ENCODE measurements at places on chromosomes 2 and 18.

- no peak for DNase-seq
These were observed 56.1 kb upstream of the DNMT3A start for GRCh38 chr2:25397777-25398176.

DNA sequence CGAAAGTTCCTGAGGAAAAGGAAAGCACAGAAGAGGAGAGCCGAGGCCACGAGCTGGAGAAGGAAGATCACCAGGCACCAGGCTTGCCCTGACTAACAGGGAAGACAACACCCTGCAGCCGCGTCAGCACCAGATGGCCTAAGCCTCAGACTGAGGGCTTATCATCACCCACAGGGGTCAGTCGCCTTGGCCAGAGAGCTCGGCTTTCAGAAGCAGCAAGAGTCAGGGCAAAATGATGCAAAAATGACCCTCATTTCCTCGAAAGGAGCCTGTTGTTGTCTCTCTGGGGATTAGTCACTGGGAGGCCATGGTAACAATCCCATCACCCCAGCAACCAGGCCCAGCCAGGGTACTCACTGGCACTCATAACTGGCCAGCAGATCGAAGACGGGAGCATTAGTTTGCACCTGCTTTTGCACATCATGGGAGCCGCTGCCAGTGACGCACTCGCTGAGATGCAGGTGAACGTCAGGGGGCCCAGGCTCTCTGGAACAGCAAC is 42.7 kb upstream of the ZFP36L2 start:
- DNase-seq: peak; percentile 98

GRCh38 chr2:129935118-129935517 is 44.3 kb upstream of the RAB6C start:
- no peak for DNase-seq

GRCh38 chr2:151260573-151261230 is 961 bp downstream of the RBM43 start:
- DNase-seq: peak; percentile 4

DNA sequence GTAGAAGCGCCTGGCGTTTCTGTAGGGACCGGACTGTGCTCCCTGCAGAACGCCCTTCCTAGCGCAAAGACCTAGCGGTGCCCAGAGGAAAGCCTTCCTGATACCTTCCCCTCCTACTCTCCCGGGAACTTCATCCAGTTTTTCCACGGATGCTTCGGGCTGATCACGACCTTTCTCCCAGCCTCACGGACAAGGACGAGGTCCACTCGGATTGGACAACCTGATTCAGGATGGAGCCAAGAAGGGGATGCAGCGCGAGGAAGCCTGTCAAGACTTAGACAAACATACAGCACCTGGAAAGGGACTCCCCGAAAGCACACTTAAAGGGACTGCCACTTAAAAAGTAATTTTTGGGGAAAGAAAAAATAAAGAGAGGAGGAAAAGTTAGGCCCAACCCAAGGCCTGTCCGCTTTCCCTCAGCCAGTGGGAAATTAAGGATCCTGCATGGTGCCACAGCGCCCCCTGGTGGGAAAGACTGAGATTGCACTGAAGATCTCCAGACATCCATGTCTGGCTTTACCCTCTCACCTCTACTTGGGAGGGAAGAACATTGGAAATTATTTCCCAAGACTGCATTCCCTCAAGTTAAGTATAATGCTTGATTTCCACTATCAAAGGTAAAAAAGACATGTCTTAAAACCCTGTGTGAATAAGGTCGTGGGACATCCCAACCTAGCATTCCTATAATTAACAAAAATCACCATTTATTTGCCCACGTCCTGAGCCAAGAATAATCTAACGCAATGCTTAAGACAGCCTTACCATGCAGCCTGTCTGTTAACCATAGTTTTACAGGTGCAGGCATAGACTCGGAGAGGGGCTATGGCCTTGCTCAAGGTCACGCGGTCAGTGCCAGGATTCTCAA is 13.4 kb upstream of the COPS8 start:
- DNase-seq: no peak

GRCh38 chr2:8602809-8603208 is 79.0 kb upstream of the ID2 start:
- no peak for DNase-seq

- DNase-seq: no peak
These were observed 260.4 kb downstream of the ZNF516 start for GRCh38 chr18:76234676-76235060.

DNA sequence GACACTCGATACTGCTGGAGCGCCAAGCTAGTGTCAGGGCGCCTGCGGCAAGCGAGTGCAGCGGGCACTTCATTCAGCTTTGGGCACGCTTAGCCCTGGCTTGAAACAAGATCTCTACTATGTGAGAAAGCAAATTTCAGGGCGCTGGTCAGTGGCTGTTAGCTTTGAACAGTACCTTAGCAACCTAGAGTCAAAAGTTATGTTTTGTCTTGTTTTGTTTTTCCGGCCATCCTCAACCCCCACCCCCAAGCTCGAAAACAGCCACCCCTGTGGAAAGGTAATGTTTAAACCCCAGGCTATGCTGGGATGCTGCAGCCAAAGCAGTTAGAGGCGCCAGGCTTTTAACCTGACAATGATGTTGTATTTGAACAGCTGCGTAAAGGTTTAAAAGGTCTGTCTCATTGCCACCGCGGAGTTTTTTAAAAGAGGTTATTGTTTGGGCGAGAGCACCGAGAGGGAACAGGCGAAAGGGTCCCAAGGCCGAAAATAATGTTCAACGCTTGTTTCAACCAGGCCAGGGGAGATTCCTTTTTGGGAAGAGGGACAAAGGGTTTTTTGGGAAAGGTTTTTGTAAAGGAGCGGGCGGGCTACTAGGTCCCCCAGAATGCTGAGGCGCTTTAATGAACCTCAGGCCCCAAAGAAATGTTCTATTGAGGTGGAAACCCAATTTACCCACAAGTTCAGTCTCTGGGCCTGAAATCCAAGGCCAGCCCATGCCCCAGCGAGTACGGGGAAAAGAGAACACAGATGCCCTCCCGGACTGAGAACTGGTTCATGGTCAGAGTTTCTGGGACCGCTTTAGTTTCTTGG is 2.3 kb upstream of the HOXD10 start:
- DNase-seq: no peak

- DNase-seq: no peak
These were observed 85.1 kb upstream of the TTC39C start for GRCh38 chr18:23929362-23929930.

GRCh38 chr2:85537600-85538506 is 1.1 kb upstream of the MAT2A start:
- no peak for DNase-seq

DNA sequence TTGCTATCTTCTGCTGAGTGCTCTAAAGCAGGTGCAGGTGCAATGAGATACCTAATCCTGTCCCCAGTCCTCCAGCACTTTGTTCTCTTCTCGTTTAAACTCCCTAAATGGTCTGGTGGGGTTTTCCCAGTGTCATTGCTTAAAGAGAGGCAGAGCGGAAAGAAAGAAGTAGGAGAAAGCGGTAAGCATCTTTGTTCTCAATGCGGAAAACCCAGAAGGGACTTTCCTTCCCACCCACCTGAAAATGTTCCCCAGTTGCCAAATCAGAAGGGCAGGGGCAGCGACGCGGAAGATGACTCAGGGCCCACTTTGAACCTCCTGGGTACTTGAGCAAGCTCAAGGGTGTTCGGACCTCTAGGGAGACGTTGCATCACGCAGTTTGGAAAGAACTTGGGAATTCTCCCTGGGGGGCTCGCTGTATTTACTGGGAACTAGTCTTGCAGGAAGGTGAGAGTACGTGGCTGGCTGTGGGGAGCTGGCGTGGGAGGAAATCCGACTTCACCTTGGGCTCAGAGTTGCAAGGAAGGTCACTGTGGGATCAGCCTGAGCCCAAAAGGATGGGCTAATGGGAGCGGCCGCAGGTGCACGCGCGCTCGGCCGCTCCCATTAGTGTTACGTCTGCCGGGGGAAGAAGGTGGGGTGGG is 589 bp upstream of the SGPP2 start:
- no peak for DNase-seq

DNA sequence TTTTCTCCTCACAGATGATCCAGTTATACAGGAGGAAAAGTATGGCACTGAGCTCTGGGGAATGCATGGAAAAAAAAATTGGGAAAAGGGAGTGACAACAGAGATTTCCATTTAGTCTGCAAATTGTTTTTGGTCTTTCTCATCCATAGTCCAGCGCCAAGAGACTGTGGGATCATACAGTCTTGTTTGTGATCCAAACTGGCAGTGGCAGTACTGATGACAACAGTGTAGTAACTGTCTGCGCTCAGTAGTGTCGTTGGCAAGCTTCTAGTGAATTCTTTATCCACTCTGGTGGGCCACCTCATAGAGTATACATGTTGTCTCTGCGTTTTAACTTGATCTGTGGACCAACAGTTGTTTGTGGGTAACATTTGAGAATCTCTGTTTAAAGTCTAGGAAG is 37.9 kb downstream of the GALNT1 start:
- no peak for DNase-seq

DNA sequence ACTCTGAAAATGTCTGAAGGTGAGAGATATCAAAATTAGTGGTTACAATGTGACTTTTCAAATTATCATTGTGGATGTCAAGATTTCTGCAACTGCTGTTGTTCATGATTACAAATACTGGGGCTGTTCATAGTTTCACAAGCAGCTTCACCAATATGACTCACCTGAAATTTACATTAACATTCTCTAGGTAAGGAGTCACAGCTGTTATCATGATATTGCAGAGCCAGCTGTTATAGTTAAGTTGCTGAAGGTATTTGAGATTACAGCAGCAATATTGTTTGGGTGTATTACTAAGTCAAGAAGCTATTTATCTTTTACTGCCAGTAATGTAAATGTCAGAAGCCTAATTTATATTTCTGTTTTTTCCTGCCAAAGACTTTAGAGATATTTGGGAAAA is 140.0 kb downstream of the MC4R start:
- DNase-seq: no peak

DNA sequence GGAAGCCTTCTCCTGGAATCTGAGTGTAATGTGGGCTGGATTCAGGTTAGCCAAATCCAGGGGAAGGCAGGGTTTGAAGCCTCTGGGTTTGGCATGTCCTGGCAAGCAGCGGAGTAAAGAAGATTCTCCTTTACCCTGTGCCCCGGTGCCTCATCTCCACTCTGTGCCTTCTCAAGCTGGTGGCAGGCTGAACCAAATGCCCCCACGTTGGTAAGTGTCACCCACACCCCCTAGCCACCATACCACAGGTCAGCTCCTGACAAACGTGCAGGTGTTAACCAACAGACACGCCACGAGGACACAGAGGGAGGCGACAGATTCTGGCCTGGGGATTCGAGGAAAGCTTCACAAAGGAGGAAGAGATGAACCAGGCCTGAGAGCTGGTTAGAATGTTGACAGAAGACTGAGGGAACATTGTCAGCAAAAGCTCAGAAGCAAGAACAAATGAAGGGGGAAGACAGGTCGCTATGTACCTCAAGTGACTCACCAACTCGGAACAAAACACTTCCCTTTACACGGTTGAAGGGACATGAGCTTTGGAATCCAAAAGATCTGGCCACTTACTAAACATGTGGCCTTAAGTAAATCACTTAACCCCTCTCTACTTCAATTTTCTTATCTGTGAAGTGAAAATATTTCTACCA is 85.2 kb upstream of the LCLAT1 start:
- DNase-seq: no peak

- DNase-seq: no peak
These were observed 92.6 kb upstream of the KCNE4 start for GRCh38 chr2:222959358-222959757.

GRCh38 chr2:200600549-200601225 is 14.9 kb downstream of the AOX1 start:
- no peak for DNase-seq

- no peak for DNase-seq
These were observed 180.6 kb upstream of the CCDC68 start for GRCh38 chr18:55139836-55140235.

DNA sequence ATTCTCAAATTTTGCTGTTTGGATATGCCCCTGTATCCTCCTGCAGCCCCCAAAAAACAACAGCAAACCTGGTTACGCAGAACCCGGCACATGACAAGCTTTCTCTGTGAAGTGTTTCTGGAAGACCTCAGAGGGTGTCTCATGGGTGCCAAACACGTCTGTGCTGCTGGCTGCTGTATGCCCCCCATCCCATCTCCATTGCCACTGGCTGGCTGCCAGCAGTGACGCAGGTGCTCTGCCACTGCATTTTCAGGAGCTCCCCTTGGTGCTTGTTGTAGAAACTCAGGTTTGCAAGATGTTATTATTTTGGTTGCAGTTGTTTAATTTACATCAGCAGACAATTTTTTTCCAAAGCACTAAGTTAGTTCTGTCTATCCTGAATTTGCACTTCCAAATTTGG is 166.4 kb upstream of the FANCL start:
- DNase-seq: no peak

DNA sequence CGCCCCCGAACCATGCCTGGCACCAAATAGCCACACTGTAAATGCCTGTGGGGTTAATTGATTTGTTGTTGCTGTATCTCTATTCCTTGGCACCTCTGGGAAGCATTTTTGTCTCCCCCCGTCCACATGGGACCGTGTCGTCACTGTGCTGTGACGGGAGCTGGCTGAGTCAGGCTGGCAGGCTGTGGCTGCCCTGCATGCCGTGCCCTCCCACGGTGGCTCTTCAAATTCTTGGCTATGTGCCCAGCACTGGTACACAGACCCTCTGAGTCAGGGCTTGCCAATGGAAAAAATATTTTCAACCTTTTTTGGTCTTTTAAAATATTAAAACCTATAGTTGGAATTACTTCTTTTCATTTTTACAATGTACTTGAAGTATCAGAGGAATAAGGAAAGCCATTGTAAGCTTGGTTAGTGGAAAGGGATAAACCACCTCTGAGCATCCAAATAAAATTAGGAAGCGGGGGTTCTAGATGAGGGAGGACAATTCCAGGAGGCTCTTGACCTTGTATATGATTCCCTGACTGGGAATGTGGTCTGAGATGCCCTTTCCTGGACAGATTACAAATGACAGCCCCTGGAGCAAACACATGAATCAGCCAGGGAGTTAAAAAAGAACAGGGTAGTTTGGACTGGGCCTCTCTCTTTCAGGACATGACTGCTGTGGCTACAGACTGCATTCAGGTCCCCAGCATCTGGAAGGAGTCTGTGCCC is 59.4 kb downstream of the DGKD start:
- DNase-seq: no peak

DNA sequence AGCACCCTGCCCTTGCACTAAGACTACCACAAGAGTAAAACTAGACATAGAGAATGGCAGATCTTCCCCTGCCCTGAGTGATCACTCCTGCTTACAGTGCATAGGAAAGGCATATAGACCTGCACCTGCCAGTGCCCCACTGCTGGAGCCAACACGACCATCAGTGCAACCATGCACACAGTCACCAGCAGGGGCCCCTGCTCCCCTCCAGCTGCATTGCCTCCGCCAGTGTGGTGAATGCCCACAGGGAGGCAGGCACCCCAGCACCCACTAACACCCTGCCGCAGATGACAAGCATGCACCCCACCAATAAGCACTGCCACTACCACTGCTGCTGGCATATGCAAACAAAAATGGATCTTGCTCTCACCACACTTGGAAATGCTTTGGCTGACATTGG is 478.8 kb downstream of the ADCYAP1 start:
- no peak for DNase-seq

DNA sequence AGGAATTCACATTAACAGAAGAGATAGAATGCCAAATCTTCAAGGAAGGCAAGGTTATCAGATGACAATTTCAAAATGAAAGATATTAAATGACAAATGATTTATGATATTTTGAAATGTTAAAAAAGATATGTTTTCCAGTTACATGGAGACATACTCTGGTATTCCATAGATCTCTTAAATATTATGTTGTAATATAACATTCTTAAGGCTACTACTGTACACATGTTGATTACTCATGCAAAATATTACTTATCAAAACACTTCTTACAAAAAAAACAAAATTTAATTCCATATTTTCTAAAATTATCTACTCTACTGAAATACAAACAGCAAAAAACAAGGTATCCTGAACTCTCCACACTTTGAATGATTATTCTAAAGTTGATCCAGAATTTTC is 22.9 kb downstream of the RTTN start:
- DNase-seq: no peak

Data from pulmonary artery endothelial cell (primary cell).